Activated T-helper 2 cell treated with anti-CD3 and anti-CD28 coated beads, Interferon-gamma antibody, Interleukin-2, Interleukin-4, amounts not matched to agents 10 μg/mL and 5 μg/mL and 100 μg/mL, durations not matched to agents 14 hours and 24 hours and 36 hours (primary cell): ENCODE measurements at places on chromosomes 6 and 20. TPM values are rescaled to one million over a fixed set of nuclear protein-coding genes. Genes with fewer than 3 reads are reported as not detected.

The GJA10 gene
- 0.11 and 0.32 TPM in 2 replicates for total RNA-seq

DNA sequence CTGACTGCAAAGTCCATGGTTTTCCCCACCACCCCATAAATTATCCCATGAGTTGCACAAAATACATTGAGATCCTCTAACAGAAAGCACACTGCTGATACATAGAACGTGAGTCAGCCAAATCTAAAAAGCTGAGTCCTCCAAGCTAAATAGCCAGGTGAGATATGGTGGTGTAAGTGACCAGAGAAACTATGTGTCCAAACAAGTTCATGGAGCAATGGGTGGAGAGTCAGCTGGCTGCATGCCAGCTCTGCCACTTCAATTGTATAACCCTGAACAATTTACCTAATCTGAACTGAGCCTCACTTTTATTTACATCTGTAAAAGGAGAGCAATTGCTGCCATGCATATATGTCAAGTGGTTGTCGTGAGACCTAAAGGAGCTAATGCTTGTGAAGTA, 9.7 kb downstream of the SNAP25 start:
- H3K4me3 ChIP-seq = no peak overlapping the region
- DNase-seq = no peak
- H3K36me3 ChIP-seq = peaks cover 5% of the 10 kb centered on the region
- H3K27me3 ChIP-seq = no peaks in the 10 kb centered on the region
- no peak overlapping the region for H3K27ac ChIP-seq

The C20orf204 gene
- 3.8 and 4.3 TPM in 2 replicates for total RNA-seq

DNA sequence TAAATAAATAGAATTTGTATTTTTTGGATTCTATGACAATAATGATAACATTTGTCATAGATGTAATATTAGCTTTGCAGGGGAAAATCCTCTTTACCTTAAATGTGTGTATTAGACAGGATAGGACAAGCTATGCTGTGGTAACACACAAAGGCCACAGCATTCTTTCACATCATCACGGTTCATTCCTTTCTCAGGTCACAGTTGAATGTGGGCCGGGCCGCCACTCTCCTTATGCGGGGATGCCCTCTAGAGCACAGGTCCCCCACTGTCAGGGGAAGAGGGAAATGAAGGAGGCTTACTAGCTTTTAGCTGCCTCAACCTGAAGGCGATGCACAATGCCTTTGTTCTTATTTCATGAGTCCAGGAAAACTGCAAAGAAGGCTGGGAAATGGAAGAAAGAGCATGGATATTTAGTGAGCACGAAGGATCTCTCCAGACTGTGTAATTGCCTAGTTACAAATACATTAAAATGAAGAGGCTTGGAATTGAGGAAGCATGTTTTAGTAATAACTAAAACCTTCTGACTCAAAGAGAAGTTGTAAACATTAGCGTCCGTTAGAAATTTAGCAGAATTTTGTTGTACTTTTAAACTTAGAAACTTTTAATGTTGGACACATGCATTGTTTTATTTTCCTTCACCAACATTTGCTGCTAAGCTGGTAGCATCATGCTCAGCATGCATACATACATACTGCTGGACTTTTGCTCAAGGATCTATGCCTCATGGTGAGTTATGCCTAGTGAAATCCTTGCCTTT, 248.9 kb upstream of the FOXQ1 start:
- peaks cover 3% of the 10 kb centered on the region for H3K27me3 ChIP-seq
- H3K4me3 ChIP-seq = no peak overlapping the region
- no peak for DNase-seq

The AIF1 gene
- 71.8 and 78.2 TPM in 2 replicates for total RNA-seq

The PRPF6 gene
- total RNA-seq = 68.9 and 70.3 TPM in 2 replicates

- no peak overlapping the region for H3K27ac ChIP-seq
- DNase-seq = no peak
- peaks cover 24% of the 10 kb centered on the region for H3K36me3 ChIP-seq
- no peak overlapping the region for H3K4me3 ChIP-seq
- H3K4me1 ChIP-seq = peaks cover 3% of the 10 kb centered on the region
- no peaks in the 10 kb centered on the region for H3K27me3 ChIP-seq
Observed at GRCh38 chr20:53255102-53255710, 283.0 kb downstream of the TSHZ2 start.

DNA sequence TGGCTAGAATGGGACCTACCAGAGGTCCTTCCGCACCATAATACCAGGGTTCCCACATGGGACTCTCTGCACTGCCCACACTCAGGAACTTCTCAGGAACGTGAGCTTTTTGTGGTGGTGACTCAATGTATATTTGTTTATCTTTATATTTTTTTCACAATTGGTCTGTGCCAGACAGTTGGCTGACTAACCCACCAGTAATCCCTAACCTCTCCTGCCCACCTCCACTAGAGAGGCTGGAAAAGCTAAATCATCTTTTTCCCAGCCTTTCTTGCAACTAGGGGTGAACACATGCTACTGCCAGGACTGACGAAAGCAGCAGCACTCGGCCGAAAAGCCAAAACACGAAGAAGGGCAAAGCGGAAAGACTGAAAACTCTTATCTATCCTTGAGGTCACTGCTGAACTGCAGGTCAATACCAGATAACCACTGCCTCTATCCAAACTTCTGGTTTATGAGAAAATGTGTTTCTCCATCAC, 112.9 kb downstream of the TRERF1 start:
- no peaks in the 10 kb centered on the region for H3K27me3 ChIP-seq
- peaks cover 29% of the 10 kb centered on the region for H3K36me3 ChIP-seq
- H3K27ac ChIP-seq = peak overlapping the region; percentile 88
- peak overlapping the region; percentile 23 for H3K4me3 ChIP-seq
- H3K4me1 ChIP-seq = peaks cover 63% of the 10 kb centered on the region

DNA sequence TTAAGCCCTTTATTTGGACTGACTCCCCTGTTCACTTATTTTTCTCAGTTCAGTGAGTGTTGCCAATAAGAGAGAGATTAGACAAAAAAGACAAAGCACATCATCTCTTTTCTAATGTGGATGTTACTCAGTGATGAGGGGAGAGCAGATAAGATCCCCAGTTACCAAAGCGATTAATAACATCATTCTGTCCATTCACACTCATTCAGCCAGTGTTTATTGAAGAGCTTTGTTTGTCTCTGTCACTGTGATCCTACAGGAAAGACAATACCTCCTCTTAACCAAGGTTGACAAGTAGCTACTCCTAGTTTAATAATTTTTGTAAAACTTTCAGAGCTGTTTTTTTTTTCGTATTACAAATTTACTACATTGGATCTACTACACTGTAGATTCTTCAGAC, 163.0 kb downstream of the EYA4 start:
- H3K4me1 ChIP-seq = no peaks in the 10 kb centered on the region
- H3K27ac ChIP-seq = no peak overlapping the region
- H3K4me3 ChIP-seq = no peak overlapping the region
- no peaks in the 10 kb centered on the region for H3K27me3 ChIP-seq

The SLC25A27 gene
- total RNA-seq = 0.53 and 1.3 TPM in 2 replicates

- DNase-seq = no peak
- no peak overlapping the region for H3K27ac ChIP-seq
- H3K27me3 ChIP-seq = no peaks in the 10 kb centered on the region
- H3K36me3 ChIP-seq = no peaks in the 10 kb centered on the region
Observed at GRCh38 chr20:59818911-59819310, 114.5 kb downstream of the SYCP2 start.

- H3K27me3 ChIP-seq = peaks cover 2% of the 10 kb centered on the region
- no peak overlapping the region for H3K27ac ChIP-seq
- DNase-seq = no peak
- H3K4me3 ChIP-seq = no peak overlapping the region
- H3K36me3 ChIP-seq = no peaks in the 10 kb centered on the region
Observed at GRCh38 chr6:136411453-136412354, 122.1 kb upstream of the BCLAF1 start.

DNA sequence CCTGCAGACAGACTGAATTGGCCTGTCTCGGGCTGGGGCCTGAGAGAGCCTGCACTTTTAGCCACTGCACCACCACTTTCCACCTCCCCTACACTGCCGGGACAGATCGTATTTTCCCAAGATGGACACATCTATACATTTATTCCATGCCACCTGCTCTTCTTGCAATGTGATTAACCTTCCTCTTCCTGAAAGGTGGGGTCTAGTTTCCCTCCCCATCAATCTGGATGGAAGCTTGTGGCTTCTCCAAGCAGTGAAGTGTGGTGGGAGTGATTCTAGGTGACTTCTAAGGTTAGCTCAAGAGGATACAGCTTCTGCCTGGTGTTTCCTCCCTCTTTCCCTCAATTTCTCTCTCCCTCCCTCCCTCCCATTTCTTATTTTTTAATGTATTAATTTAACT, 150.3 kb upstream of the PROKR2 start:
- H3K4me3 ChIP-seq = no peak overlapping the region
- H3K27ac ChIP-seq = no peak overlapping the region
- DNase-seq = no peak
- H3K4me1 ChIP-seq = no peaks in the 10 kb centered on the region
- no peaks in the 10 kb centered on the region for H3K36me3 ChIP-seq

DNA sequence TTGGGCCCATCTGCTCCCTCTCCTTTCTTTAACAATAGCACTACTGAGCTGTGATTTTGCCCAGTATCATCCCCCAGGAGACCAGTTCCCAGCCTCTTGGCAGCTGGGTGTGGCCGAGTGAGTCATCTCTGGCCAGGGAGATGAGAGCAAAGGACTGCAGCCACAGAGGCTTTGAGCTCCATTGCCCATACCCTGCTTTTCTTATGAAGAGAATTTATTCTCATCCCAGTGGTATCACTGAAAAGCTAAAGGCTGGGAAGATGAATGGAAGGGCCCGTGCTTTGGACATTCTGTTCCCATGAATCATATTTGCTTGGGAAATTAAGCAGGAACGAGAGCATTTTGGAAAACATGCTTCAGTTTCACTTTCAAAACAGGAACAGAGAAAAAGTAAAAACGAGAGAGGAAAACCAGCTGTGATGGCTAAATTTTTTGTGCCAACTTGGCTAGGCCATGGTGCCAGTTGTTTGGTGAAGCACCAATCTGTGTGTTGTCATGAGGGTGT, 14.9 kb downstream of the CST3 start:
- no peak overlapping the region for H3K4me3 ChIP-seq
- H3K27ac ChIP-seq = no peak overlapping the region
- H3K4me1 ChIP-seq = peaks cover 2% of the 10 kb centered on the region
- no peak for DNase-seq
- H3K36me3 ChIP-seq = no peaks in the 10 kb centered on the region

The HLA-DRA gene
- 20.8 and 23.7 TPM in 2 replicates for total RNA-seq

The PBOV1 gene
- total RNA-seq = not detected in 2 replicates

DNA sequence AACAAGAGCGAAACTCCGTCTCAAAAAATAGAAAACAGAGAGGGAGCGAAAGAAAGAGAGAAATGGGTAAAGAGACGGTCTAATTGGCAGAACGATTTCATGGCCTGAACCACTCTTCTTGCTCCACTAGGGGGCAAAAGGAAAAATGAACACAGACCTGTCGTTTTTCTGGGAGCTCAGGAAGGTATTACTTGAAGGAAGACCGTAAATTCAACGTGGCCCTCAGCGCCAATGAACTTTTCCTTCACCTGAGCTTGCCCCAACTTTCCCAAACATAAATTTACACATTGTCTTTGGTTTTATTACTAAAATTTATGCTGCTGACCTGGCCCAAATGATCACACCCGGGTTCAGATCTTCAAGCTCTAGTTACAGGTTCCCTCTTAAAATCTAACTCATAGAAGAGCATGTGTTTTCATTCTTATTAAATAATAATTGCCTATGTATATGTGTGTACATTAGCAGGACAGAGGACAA, 67.3 kb downstream of the ATP9A start:
- peaks cover 1% of the 10 kb centered on the region for H3K36me3 ChIP-seq
- peaks cover 38% of the 10 kb centered on the region for H3K4me1 ChIP-seq
- H3K4me3 ChIP-seq = no peak overlapping the region
- H3K27me3 ChIP-seq = peaks cover 15% of the 10 kb centered on the region
- no peak for DNase-seq

DNA sequence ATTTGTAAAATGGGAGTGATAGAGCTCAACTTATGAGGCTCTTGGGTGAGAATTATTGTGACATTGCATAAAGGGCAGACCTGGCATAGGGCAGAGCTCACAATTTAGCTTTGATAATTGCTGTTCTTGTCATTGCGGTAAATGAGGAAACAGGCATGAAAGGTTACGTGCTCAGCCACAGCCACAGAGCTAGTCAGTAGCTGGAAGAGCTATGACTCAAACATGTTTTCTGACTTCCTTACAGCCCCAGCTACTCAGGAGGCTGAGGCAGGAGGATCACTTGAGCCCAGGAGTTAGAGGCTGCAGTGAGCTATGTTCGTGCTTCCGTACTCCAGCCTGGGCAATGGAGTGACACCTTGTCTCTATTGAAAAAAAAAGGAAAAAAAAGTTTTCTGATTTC, 3.5 kb upstream of the GHRH start:
- no peak for DNase-seq
- H3K4me1 ChIP-seq = no peaks in the 10 kb centered on the region
- H3K27me3 ChIP-seq = peaks cover 2% of the 10 kb centered on the region
- H3K27ac ChIP-seq = no peak overlapping the region

DNA sequence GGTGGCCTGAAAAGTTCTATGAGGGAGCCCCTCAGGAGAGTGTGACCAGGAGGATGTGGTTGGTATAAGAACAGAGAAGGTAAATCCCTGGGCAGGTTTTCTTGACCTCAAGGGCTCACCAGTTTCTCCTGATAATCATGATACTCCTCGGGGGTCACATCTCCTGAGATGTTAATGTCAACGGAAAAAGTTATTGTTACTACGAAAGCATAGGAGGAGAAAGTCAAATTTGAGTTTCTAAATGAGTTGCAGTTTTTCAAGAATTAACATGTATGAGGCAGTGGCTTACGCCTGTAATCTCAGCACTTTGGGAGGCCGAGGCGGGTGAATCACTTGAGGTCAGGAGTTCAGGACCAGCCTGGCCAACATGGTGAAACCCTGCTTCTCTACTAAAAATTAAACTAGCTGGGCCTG, 23.4 kb downstream of the MGME1 start:
- H3K27me3 ChIP-seq = no peaks in the 10 kb centered on the region
- peak; percentile 32 for DNase-seq
- peaks cover 44% of the 10 kb centered on the region for H3K4me1 ChIP-seq
- H3K4me3 ChIP-seq = peak overlapping the region; percentile 40

DNA sequence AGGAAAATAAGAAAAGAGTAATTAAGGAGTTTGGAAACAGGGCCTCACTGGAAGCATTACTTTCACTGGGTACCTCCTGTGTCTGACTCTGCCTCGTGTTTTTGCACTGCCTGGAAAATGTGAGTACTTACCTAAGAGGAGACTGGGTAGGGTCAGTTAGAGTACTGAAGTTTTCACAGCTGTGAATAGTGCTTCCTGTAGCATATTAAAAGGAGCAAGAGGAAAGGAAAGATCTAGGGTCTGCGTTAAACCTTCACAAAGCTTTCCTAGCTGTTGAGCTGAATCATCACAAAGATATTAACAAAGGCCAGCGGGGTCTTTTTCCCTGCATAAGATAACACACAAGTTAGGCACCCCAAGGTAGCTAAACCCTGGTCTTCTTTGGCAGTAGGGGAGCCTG, 82.3 kb downstream of the MLIP start:
- no peak overlapping the region for H3K27ac ChIP-seq
- no peak for DNase-seq
- no peaks in the 10 kb centered on the region for H3K27me3 ChIP-seq
- no peak overlapping the region for H3K4me3 ChIP-seq

DNA sequence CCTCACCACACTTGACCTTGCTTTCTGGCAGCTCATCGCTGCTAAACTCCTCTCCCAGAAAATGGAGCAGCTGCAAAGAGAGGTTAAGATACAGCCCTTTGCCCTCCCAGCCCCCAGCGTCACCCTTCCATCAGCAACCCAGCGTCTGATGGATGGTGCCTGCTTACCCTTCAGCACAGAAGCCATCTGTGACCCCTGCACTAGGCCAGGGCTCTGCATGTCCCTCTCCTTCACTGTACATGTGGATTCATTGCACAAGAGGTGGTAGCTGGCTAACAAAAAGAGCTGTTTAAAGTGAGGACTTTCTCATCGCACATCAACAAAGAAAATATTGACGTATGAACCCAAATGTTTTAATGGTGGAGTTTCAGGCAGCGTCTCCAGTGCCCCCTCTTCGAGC, 12.3 kb downstream of the LBP start:
- no peak overlapping the region for H3K4me3 ChIP-seq
- H3K27ac ChIP-seq = no peak overlapping the region
- H3K4me1 ChIP-seq = no peaks in the 10 kb centered on the region
- DNase-seq = no peak
- H3K36me3 ChIP-seq = no peaks in the 10 kb centered on the region
